HT1080 (cell line): ENCODE measurements at places on chromosomes 5 and 9. TPM values are rescaled to one million over a fixed set of nuclear protein-coding genes. Genes with fewer than 3 reads are reported as not detected.

- no peak for DNase-seq
These were observed 463.7 kb downstream of the DNAH5 start for GRCh38 chr5:13480834-13481233.

The TAF11L5 gene
- not detected in 2 replicates for total RNA-seq

The LMX1B gene
- total RNA-seq, result 0.55 and 1.3 TPM in 2 replicates

The SPATA31D4 gene
- total RNA-seq, result not detected in 2 replicates

DNA sequence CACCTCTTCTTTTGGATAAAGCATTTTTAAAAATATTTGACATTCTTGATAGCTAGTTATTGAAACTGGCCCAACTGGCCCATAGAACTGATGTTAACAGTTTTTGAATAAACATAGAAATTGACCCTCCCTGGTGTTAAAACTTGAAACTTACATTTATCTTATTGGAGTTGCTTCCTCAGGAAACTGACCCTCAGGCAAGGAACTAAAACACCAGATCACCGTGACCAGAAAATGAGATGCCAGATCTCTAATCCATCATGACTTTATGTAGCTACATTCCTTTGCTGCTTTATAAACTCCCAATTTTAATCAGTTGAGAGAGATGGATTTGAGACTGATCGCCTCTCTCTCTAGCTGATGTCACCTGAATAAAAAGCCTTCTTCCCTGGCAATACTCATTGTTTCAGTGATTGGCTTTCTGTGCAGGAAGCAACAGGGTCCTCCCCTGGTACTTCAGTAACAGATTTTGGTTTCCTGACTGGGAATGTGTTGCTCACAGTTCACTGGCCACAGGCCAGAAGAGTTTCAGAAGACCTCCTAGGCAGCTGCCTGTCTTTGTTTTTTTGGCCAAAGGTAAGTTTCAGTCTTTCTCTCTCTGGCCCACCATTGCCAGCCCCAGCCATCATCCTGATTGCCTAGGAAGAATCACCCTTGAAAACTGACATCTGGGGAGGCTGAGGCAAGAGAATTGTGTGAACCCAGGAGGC, 212.4 kb downstream of the DTWD2 start:
- peak; percentile 30 for DNase-seq

The ADAMTS16 gene
- total RNA-seq, result 3.9 and 4.7 TPM in 2 replicates

- DNase-seq, result no peak
These were observed 42.6 kb downstream of the MLLT3 start for GRCh38 chr9:20579524-20580314.

The AJM1 gene
- 0.87 and 1.5 TPM in 2 replicates for total RNA-seq

GRCh38 chr9:125649826-125650225, 57.2 kb downstream of the MAPKAP1 start:
- DNase-seq, result peak; percentile 52

DNA sequence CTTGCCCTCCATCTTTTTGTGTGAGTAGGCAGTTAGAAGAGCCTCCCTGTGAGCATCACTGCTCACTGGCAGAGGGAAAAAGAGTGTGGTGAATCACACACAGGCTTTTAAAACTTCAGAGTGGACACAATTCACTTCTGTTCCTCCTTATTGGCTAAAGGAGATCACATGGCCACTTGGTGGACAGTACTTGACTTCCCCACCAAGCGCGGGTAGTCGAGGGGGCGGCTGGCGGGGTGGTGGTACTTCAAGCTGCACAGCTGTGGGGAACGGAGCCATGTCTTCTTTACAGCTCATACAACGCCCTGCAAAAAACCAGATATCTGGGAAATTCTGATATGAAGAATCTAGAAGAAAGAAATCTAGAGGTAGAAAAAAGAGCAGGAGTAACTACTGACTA, 95.4 kb downstream of the PAM start:
- DNase-seq, result no peak

The PLPP7 gene
- total RNA-seq, result 0.56 and 1.6 TPM in 2 replicates

DNA sequence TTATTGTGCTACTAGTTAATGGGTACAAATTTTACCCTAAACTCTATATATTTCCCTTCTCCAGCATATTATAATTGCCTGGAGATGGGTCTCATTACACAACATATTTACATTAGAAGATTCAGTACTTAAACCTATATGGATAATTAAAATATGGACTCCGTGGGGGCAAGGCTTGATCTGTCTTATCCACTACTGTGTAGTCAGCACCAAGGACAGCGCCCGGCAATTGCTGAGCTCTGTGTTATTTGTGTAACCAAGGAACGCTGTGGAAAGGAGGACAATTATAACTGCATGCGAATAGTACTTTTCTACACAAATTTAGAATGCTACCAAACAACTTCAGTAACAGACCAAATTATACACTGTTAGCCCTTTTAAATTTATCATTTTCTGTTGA, 77.7 kb downstream of the DNAH5 start:
- DNase-seq, result peak; percentile 33

- DNase-seq, result no peak
These were observed 141.9 kb downstream of the PBX3 start for GRCh38 chr9:125889112-125889475.

DNA sequence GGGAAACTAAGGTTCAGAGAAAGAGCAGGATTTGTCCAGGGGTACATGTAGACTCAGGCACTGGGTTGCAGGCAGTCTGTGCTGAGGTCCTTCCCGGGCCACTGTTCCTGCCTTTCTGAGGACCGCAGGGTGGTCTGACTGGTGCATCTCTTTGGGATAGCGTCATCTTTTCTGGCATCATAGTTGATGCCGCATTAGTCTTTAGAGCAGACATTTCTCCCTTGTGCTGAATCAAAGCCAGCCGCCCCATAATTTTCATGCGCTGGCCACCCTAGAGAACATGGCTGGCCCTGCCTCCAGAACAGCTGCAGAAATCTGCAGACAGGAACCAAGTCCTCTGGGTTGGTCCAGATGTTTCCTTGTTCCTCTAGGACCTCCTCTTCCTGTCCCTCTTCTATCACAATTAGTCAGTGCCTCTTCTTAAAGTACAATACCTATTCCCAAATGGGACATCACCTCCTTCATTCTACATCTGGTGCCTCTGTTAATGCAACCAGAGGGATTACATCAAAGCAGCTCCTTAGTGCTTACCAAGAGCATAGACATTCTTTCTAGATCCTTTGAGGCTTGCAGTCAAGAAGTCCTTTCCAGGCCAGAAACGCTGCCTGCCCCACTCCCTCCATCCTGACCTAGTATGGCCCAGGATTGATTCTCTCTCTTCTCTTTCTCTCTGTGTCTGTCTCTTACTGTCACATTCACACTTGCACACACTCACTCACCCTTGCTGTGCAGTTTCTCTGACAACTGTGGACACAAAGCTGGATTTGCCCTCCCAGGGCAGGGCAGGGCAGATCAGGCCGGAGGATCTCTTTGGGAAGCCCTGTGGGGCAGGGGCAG, 42.0 kb upstream of the ORM1 start:
- DNase-seq, result no peak

GRCh38 chr9:4137681-4138099, 162.2 kb downstream of the GLIS3 start:
- peak; percentile 65 for DNase-seq

The KIAA0825 gene
- 0.17 and 0.56 TPM in 2 replicates for total RNA-seq

The SPINK4 gene
- total RNA-seq, result not detected in 2 replicates

DNA sequence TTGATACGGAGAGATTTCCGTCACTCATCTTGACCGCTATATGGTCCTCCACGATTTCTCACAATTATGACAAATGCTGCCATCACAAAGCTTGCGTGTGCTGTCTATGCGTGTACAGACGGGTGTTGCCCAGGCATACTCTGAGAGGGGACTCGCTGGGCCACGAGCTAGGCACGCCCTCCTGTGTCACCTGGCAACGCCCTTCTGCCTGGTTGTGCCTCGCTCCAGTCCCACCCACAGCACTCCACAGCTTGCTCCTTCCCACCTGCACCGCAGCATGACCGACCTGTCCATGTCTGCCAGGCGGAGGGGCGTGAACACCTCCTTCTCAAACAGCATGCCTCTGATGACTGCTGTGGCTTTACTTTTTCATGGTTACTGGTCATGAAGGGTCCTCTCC, 55.6 kb downstream of the CAMSAP1 start:
- DNase-seq, result no peak

- no peak for DNase-seq
These were observed 621 bp downstream of the NR6A1 start for GRCh38 chr9:124770359-124771020.

The WNK2 gene
- not detected in 2 replicates for total RNA-seq

GRCh38 chr5:147559749-147560148, 49.9 kb upstream of the DPYSL3 start:
- DNase-seq, result no peak

DNA sequence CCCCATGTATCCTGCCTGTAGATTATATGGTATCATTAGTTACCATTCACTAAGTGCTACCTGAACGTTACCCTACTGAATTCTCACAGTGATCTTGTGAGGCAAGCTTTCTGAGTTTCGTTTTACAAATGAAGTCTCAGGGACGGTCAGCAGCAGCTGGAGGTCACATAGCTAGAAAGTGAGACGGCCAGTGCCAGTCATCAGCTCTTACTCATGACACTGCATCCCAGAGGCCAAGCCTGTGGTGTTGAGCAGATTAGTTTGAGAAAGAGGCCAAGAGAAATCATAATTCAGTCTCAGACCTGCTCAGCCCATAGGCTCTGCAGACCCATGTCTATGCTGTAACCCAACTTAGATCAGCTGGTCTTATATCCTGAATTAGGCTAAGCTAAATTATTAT, 95.7 kb upstream of the EGFLAM start:
- DNase-seq, result peak; percentile 45

The CER1 gene
- not detected in 2 replicates for total RNA-seq

DNA sequence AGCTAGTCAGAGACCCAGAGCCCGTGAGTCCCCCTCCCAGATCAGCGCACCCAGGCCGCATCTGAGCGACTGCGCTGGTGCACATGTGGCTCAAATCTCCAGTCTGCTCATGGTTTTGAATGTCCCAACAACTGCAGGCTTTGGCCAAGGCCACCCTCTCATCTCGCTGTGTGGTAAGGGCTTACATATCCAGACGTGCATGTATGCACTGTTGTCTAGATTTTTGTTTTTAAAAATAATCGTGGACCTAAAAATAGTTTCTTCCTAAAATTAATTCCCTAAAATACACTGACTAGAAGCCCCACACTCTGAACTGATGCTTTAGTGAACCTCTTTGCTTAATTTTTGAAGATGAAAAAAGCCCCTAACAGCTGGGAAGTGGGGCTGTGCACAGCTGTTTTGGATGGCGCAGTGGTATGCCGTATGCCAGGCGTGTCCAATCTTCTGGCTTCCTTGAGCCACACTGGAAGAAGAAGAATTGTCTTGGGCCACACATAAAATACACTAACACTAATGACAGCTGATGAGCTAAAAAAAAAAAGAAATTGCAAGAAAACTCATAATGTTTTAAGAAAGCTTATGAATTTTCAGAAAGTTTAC, 143.0 kb upstream of the LHFPL2 start:
- DNase-seq, result no peak

GRCh38 chr9:13480693-13481092, 201.2 kb upstream of the MPDZ start:
- DNase-seq, result no peak

The CDKN2B-AS1 gene
- 2.7 and 3.8 TPM in 2 replicates for total RNA-seq

The LCN12 gene
- not detected in 2 replicates for total RNA-seq
